ENCODE measurements at places on chromosomes 16 and 17.

DNA sequence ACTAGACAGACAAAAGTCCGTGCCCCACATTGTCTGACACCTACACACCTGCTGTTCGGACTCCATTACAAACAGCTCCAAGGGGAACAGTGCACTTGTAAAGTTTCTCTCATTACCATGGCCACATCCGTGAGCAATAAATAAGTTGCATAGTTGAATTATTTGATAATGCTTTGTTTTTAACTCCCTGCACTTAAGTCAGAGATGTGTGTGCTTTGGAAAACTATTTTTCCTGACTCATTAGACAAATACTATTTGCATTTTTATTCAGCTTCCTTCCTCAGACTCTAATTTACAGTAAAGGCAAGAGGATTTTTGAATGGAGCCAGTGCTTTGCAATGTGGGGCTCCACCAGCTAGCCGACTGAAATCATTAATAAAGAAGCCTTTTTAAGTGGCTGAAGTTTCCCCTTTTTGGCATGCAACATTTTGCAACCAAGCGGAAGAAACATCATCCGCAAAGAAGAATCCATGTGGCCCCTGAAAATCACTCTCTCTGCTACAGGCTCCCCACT is 6.5 kb upstream of the CCL2 start:
- DNase-seq: peak; percentile 44

- no peak for DNase-seq
These were observed 144.1 kb upstream of the KCNJ18 start for GRCh38 chr17:21548236-21548635.

DNA sequence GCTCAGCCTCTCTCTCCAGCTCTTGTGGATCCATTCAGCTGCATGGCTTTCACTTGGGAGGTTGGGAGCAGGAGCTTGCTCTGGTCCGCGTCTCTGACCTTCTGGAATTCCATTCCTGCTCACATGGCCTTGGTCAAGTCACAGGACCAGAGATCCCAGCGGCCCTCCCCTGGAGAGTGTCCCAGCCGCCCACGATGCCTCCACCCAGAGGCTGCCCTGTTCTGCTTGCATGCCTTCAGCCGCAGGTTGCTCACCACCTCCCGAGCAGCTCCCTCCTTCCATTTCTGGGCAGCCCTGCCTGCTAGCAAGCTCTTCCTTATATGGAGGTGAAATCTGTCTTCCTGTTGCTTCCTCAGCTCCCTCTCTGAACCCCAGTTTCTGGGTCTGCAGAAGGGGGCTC is 32.6 kb downstream of the RAI1 start:
- DNase-seq: no peak

- no peak for DNase-seq
These were observed 253.9 kb downstream of the RBFOX3 start for GRCh38 chr17:79356839-79357447.

GRCh38 chr17:72691017-72691416 is 401.5 kb downstream of the SLC39A11 start:
- no peak for DNase-seq

- DNase-seq: no peak
These were observed 1.2 kb downstream of the EPN3 start for GRCh38 chr17:50533720-50534148.

DNA sequence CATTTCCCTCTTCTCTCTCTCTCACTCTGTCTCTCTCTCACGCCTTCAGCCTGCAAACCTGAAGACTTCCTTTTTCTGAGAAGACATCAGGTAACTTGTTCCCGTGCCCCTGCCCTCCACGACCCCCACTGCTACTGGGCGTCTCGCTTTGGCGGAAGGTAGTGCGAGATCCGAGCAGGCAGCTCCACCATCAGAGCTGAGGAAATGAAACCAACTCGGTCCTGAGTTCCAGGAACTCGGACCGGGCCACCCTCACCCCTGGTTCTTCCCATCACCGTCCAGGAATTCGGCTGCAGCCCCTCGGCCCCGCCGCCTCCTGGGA is 585 bp downstream of the MLKL start:
- peak; percentile 38 for DNase-seq

DNA sequence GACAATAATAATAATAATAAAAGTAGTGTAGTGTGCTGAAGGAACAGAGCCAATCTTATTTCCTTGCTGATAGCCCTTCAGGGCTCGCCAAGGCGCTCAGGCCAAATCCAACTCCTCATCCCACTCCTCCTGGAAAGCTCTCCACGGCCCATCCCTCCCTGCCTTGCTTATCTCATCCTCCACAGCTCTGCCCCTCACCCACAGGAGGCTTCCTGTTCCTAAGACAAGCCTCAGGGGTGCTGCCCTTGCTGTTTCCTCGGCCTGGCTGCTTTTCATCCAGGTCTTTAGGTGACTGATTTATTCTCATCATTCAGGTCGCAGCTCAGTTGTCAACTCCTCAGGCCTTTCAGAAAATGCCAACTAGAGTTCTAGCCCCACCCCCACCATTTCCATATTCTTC is 11.2 kb downstream of the GTF3C1 start:
- DNase-seq: no peak

DNA sequence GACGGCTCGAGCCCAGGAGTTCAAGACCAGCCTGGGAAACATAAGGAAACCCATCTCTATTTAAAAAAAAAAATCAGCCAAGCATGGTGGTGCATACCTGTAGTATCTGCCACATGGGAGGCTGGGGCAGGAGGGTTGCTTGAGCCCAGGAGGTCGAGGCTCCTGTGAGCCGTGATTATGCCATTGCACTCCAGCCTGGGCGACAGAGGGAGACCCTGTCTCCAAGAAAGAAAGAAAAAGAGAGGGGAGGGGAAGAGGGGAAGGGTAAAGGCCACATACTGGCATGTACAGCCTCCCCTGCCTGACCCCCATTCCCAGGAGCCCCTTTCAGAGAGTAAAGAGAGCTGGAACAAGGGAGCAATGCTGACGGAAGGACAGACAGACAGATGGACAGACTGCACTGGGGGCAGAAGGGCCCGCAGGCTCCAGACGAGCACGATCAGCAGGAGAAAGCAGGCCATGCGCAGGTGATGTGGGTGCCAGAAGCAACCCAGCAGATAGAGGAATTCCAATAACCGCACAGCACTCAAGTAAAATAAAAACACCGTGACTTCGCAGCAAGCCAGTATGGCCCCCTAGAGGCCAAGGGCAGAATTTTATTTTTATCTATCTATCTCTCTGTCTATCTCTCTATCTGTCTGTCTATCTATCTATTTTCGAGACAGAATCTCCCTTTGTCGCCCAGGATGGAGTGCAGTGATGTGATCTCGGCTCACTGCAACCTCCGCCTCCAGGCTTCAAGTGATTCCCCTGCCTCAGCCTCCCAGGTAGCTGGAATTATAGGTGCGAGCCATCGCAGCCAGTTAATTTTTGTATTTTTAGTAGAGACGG is 27.1 kb upstream of the SNN start:
- peak; percentile 48 for DNase-seq

DNA sequence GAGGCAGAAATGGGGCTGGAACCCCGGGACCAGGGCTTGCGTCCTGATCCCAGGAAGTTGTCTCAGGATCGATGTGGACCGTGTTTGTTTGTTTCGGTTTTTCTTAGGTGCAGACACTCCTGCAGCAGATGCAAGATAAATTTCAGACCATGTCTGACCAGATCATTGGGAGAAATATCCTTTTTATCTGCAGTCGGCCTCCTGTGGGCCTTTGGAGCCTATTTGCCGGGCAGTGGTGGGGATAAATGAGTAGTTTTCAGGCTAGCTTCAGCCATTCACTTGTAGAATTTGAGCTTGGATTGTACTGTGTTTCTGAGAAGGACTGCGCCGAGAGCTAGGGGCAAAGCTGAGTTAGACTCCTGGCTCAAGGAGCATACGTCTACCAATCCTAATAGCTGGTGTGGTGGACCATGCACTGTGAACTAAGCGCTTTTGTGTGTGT is 816 bp downstream of the HSBP1 start:
- no peak for DNase-seq

GRCh38 chr16:13036600-13036999 is 135.2 kb downstream of the SHISA9 start:
- DNase-seq: peak; percentile 46

GRCh38 chr16:55203570-55203969 is 120.4 kb upstream of the IRX6 start:
- no peak for DNase-seq

DNA sequence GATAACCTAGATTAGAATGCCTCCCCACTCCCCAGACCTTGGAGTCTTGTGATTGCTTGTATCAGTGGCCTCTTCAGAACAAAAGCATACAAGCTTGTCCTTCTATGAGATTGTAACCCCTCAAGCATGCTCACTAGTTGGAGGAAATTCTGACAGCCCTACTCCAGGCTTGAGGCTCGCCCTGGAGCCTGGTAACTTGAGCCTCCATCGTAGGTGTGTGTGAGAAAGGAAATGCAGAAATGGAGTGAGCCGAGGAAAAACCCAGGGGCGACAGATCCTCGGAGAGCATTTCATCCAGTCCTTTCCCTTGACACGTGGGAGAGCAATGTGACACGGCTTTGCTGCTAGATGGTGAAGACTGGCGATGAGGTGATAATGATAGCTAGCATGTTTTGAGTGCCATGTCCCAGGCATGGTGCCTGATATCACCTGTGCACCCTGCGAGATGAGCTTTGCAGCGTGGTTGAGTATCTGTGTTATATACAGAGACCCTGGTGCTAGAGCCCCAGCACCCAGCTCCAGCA is 31.2 kb downstream of the GNAO1 start:
- no peak for DNase-seq

- peak; percentile 94 for DNase-seq
These were observed at the start of gene IRX5 for GRCh38 chr16:54930005-54930868. IRX5 (plus strand) TSS chr16:54930865; CDS start chr16:54931199, 334 bp downstream.

- no peak for DNase-seq
These were observed 1.0 kb upstream of the CDH16 start for GRCh38 chr16:66919569-66920298.

- peak; percentile 19 for DNase-seq
These were observed 147.8 kb downstream of the MSI2 start for GRCh38 chr17:57404073-57404472.

- DNase-seq: peak; percentile 76
These were observed 12.6 kb upstream of the CDR2 start for GRCh38 chr16:22386976-22387375.

DNA sequence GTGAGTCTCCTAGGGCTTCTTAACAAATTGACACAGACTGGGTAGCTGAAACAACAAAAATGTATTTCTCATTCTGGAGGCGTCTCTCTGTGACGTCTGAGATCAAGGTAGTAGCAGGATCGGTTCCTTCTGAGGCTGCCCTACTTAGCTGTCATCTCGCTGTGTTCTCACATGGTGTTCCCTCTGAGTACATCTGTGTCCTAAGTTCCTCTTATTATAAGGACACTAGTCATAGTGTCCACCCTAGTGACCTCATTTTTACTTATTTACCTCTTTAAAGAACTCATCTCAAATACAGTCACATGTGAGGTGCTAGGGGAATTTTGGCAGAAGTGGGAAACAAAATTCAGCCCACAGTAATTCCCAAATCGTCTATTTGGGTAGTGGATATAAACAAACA is 529.1 kb downstream of the NPIPA7 start:
- no peak for DNase-seq

DNA sequence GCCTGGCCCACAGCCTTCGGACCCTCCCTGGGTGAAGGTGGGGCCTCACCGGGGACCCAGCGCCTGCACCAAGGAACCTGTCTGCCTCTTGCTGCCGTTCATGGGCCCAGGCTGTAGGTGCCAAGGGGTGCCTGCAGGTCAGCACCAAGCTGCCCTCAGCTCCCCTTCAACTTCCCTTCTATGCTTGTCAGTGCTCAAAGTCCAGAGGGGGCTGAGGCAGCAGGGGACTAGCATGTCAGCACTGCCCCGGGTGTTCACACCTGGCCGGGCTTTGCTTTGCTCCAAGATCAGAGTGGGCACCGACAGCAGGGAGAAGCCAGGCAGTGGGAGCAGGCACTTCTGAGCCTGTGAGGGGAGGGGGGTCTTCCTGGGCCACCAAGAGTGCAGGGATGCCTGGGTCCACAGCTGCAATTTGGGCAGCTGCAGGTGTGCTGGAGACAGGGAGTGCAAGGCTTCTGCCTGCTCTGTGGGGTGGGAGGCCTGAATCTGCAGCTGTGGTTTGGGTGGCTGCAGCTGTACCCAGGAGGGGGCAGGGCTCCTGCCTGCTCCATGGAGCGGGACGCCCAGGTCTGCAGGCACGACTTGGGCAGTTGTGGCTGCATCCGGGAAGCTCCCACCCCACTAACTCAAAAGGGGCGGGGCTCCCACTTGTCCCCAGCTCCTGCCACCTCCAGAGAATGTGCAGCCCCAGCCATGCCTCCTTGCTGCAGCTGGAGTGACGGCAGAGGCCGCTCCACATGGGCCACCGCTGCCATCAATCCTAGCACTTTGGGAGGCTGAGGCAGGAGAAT is 27.6 kb upstream of the PRM1 start:
- no peak for DNase-seq

DNA sequence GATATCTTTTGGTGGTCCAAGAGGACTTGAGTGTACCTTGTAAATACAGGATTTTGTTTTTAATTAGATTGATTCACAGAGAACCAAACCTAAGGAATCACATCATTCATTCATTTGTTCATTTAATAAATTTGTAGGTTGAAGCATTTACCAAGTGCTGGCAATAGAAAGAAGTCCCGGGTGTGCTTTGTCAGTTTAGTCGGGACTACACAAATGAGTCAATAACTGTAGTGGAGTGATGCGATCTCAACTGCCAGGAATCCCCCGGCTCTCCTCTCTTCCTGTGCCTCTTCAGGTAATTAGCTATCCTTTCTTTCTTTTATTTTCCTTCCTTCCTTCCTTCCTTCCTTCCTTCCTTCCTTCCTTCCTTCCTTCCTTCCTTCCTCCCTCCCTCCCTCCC is 1.4 kb upstream of the WWOX start:
- DNase-seq: no peak

- no peak for DNase-seq
These were observed 2.7 kb upstream of the GIP start for GRCh38 chr17:48970865-48971687.
